ENCODE measurements at places on chromosomes 5 and 9.

GRCh38 chr9:19387317-19387716 lies 7.3 kb upstream of the RPS6 start:
- DNase-seq = no peak

- no peak for DNase-seq
Observed at GRCh38 chr9:20335668-20336332, 286.5 kb downstream of the MLLT3 start.

- no peak for DNase-seq
Observed at GRCh38 chr5:83077662-83078261, 415 bp downstream of the XRCC4 start.

DNA sequence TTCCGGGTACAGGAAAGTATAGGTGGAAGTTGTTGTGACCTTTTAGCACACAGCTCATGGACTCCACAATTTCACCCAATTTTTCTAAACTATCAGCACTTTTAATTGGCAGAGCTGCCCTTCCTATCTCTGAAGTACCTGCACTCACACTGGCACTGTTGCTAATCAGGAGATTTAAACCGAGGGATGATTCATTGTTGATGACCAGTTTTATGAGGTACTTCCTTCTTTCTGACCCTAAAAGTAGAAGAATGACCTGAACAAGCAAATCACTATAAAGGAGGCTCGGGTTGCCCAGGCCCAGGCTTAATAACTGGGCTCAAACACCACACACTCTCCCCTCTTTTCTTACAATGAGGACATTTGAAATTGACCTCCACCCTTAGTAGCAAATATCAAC lies 105.9 kb downstream of the KCNN2 start:
- DNase-seq = no peak

DNA sequence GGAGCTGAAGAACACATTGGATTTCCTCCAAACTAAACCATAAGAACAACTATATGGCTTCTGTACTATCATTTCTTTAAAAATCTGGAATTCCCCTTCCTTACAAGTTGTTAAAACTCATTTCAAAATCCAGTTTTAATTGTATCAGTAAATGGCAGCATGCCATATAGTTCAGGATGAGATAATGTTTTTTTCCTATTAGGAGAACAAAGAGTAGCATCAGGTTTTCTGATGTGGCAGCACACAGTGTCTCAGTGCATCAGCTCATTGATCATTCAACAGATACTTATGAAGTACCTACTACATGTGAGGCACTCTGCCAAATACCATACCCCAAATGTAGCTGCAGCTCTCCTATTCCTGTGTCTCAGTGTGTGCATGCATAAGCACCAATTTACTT lies 161.1 kb downstream of the EPB41L4A start:
- DNase-seq = no peak

DNA sequence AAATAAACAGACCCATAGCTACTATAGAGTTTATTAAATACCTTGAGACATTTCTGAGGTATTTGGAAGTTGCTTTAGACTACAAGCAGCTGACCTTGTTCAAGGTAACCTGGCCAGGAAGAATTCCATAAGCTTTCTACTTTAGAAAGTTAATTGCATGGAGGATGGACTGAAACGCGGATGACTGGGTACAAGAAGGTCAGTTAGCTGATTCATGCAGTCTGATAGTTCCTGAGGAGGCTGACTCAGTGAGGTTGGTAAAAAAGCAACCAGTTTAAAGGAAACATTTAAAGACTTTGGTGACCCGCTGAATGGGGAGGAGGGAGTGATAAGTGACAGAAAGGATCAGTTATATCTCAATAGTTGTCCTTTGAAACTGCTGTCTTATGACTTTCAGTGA lies 670.1 kb upstream of the CDH9 start:
- no peak for DNase-seq

DNA sequence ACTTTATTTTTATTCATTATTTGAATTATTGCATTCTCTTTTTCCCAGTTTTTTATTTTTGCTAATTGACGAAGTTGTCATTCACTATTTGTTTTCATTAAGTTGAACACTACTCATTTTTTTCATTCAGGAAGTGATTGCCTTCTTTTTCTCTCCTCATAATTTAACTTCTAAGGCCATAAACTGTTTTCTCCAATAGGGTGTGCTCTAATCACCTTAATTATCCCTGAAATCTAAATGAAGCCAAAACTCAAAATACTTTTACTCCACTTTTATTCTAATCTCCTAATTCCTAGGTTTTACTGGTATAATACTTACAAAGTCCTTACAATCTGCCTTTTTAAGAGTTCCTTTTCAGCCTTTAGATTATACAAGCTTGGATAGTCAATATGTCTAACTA lies 2.9 kb upstream of the OR13C2 start:
- DNase-seq = no peak

GRCh38 chr5:150642567-150642927 lies 2.1 kb downstream of the SYNPO start:
- DNase-seq = no peak

DNA sequence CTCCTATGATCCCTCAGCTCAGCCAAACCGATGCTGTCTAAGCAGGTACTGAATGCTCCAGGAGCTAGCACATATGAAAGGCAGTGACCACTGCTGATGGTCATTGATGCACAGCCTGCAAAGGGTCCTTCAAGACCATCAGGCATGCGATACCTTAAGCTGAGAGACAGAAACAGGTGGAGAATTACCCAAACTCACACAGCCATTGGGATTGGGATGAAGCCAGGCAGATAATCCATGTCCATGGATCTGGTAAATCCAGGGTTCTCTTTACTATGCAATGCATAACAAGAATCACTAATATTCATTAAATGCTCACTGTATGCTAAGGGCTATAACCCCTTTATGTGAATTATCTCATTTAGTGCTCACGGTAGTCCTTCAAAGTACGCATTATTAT lies 36.2 kb downstream of the RAPGEF1 start:
- DNase-seq = no peak

DNA sequence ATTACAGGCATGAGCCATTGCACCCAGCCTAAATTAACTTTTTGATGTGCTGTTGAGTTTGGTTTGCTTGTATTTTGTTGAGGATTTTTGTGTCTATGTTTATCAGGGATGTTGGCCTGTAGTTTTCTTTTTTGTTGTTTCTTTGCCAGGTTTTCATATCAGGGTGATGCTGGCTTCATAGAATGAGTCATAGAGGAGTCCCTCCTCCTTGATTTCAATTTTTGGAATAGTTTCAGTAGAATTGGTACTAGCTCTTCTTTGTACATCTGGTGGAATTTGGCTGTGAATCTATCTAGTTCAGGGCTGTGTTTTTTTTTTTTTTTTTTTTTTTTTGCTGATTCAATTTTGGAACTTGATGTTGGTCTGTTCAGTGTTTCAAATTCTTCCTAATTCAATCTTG lies 1164.3 kb upstream of the DMAC1 start:
- DNase-seq = no peak

GRCh38 chr5:10199692-10200091 lies 50.0 kb downstream of the ATPSCKMT start:
- DNase-seq = no peak

DNA sequence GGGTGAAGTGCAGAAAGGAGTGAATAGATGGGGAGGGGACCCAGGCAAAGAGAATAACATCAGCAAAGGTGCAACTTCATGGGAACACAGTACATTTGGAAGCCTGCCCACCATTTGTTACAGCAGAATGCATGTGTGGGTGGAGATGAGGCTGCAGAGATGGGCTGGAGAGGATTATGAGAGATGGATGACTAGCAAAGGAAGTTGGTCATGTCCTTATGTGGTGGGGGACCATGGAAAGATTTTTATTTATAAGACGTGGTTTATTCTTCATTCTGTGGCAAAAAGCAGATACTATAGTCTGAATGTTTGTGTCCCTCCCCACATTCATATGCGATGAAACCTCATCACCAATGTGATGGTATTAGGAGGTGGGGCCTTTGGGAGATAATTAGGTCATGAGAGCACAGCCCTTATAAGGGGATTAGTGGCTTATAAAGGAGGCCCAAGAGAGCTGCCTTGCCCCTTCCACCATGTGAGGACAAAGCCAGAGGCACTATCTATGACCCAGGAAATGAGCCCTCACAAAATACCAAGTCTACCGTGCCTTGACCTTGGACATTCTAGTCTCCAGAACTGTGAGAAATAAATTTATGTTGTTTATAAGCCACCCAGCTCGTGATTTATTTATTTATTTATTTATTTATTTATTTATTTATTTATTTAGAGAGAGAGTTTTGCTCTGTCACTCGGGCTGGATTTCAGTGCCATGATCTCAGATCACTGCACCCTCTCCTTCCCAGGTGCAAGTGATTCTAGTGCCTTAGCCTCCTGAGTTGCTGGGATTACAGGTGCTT lies 483.7 kb downstream of the RAB3C start:
- no peak for DNase-seq

DNA sequence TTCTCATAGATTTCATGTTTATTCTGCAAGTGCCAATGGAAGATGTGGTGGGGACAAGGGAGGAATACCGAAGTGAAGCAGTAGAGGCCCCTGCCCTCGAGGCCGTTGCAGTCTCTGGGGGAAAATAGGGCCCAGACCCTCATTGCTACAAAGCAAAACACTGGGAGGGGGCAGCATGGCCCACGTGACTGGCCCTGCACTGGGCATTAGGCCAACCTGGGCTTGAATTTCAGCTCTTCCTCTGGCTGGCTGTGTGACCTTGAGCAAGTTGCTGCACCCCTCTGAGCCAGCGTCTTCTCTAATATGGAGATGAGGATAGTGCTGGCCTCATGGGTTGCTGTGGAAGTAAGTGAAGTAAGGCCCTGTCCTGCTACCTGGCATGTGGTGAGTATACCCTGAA lies 709 bp upstream of the SYNPO start:
- no peak for DNase-seq

GRCh38 chr5:55832446-55832845 lies 18.7 kb upstream of the IL31RA start:
- DNase-seq = no peak

DNA sequence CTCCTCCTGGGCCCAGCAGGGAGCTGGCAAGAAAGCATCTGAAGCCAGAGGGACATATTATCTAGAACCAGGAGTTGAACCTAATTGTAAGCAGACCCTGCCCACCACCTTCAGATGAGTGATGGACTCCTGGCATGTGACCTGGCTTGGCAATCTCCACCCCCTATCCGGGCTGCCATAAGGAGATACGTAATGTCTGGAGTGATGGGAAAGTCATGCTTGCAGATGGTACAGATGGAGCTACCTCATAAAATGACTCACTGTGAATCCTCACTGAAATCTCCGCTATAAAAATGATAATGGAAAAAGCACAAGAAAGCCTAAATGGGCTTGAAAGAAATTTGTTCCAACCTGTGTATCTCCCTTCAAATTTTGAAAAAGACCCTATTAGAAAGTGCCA lies 157.5 kb downstream of the DMRT2 start:
- no peak for DNase-seq

Data from NCI-H2081 (cell line).